ENCODE measurements at places on chromosomes 6 and 20.

GRCh38 chr6:105728995-105729394 lies 326.1 kb upstream of the PREP start:
- DNase-seq = no peak

DNA sequence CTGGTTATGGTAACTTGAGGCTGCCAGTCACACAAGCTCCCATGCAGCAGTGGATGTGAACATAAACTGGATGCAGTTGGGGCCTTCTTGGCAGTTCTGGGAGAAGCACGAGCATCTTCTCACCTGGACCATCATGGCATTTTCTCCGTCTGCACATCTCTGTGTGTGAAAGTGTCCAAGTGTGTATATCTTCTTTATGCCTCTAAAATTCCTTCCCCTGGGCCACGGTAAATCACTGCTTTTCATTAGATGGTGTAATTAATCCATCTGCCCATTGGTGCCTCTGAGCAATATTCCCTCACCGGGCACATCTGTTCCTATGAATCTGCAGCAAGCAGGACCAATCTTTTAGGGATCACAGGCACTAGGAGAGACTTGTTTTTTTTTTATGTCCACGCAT lies 138.0 kb downstream of the MAP3K7 start:
- DNase-seq = no peak

- no peak for DNase-seq
Observed at GRCh38 chr6:116556814-116557415, 3.4 kb downstream of the CALHM4 start.

- DNase-seq = no peak
Observed at GRCh38 chr20:62787866-62788265, 8.4 kb upstream of the MRGBP start.

DNA sequence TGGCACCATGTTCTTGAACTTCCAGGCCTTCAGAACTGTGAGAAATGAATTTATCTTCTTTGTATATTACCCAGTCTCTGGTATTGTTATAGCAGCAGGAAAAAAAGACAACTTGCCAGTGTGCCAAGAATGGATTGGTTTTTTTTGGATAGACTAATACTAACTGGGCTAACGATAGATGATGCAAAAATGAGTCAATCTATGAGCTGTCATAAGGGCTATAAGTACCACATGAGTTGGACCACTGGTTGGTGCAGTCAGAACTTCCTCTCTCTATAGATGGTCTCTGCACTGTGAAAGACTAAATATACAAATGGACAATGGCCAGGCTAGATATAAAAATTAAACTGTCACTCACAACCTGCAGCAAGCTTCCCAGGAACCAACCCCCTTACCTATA lies 87.6 kb upstream of the COL21A1 start:
- peak; percentile 80 for DNase-seq

DNA sequence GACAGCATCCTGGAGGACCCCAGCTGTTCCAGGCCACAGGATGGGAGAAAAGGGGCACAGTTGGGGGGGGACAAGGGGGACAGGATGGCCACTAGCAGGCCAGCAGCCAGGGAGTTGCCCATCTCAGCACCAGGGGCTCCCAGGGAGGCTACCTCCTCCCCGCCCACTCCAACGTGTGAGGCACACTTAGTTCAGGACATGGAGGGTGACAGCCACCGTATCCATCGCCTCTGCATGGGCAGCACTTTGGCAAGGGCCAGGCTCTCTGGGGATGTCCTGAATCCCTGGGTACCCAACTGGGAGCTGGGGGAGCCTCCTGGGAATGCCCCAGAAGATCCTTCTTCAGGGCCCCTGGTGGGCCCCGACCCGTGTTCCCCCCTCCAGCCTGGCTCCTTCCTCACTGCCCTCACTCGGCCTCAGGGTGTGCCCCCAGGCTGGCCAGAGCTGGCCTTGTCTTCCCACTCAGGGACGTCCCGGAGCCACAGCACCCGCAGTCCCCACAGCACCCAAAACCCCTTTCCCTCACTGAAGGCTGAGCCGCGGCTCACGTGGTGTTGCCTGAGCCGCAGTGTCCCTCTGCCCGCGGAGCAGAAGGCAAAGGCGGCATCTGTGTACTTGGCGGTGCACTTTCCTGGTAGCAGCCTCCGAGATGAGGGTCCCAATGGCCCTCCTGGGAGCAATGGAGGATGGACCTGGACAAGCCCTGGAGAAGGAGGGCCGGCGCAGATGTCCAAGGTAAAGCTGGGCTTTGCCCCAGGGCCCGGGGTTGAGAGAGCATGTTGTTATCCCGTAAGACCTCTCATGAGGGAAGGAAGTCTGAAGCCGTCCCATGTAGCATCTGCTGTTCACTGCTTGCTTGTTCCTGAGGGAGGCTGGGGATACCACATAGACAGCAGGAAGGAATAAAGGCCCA lies 30.7 kb downstream of the ZNF831 start:
- no peak for DNase-seq

DNA sequence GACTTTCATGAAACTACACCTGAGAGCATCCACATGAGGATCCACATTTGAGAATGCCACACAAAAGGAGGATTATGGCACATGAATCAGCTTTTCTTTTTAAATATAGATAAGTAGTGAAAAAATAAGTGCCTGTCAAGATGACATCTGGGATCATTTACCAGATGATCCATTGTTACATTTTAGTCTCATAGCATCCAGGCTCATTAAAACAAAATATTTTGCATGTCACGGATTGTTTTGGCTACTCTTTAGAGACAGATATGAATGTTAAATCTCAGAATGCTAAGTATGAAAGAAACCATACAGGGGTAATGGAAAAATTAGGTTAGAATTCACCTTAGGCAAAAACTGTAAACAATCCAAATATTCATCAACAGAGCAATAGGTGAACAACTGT lies 66.7 kb downstream of the MYO6 start:
- no peak for DNase-seq

- no peak for DNase-seq
Observed at GRCh38 chr6:44049989-44050871, 77.0 kb downstream of the MRPL14 start.

- DNase-seq = no peak
Observed at GRCh38 chr6:55621993-55622392, 43.0 kb upstream of the HMGCLL1 start.

DNA sequence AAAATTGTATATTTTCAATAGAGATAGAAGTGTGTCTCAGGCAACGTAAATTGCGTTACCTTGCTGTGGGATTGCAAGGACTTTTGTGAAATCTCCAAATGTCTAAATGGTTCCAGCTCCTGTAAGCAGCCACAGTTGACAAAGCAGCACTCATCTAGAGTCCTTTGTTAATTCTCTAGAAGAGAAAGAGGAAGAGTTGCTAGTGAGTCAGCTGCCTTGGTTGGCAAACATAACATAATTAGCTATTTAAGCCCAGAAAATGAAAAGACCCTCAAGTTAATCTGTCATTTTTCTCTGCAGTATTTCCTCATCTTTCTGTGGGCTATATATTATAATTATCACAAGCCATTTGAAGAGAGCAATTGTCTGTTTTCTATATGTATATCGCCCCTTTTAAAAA lies 66.4 kb upstream of the FABP7 start:
- DNase-seq = no peak

DNA sequence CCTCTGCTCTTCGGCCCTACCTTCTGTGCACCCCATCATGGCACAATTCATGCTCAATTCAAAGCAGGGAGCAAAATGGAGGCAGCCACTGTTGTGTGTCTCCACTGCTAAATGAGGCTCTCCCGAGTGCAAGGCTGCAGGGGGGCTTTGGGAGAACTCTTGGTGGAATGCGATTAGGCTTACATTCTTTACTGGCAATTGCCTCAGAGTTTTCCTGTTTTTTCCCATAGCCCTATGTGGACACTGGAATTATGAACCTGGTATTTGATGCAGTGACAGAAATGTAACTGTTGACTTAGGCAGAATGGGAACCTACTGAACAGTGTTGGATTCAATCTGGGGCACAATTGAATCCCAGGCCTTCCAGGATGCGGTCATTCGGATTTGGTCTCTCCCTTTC lies 187.9 kb upstream of the GMDS start:
- DNase-seq = no peak

DNA sequence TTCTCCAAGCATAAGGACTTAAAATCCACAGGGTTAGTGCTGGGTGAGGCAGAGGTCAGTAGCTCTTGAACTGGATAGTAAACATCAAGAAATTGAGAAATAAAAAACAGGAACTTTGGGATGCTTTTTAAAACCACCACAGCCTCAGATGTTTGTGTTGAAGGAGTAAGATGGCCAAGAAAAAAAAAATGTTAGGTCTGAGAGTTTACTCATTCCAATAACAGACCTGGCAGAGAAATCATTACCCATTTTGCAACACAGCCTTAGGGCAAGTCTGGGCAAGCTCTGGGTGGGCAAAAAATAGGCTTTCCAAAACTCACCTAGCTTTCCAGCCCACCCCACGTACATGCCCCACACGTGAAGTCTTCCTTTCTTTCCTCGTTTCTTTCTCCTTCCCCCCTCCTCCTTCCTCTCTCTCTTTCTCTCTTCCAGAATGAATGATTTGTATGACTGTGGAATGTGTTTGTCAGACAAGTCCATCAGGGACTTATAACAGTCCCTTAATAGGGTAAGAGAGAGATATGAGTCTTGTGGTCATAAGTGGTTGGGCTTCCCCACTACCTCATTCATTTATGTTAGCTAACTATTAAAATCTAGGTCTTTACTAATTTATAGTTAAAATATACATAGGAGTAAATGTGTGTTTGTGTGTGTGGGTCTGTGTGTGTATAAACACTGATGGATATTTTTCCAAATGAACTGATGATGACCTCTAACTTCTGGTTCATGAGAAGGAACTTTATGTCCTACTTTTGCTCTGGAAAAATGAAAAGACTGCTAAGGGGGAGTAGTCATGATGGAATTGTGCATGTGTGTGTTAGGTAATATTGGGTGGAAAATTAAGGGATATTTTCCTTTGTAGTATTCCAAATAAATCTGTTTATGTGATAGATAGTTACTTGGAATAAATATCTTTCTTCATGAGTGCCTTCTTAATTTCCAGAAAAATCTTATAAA lies 18.0 kb upstream of the DSE start:
- DNase-seq = peak; percentile 38

- DNase-seq = no peak
Observed at GRCh38 chr6:82264824-82265223, 17.3 kb upstream of the IBTK start.

DNA sequence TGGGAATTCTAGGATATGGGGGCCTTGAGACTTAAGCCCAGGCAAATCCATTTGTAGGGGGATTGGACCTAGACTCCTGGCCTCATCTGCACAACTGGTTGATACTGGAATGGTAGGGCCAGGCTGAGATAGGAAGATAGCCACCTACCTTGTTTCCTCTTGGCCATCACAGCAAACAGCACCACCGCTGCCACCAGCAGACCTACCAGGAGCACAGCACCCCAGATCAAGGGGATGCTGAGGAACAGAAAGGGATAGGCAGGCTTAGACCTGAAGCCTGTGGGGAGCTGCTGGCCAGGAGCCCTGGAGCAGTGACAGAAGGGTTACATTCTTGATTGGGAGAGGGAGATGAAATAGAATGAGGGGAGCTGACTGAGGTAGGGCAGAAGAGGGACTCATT lies 3.5 kb downstream of the TREML1 start:
- no peak for DNase-seq

DNA sequence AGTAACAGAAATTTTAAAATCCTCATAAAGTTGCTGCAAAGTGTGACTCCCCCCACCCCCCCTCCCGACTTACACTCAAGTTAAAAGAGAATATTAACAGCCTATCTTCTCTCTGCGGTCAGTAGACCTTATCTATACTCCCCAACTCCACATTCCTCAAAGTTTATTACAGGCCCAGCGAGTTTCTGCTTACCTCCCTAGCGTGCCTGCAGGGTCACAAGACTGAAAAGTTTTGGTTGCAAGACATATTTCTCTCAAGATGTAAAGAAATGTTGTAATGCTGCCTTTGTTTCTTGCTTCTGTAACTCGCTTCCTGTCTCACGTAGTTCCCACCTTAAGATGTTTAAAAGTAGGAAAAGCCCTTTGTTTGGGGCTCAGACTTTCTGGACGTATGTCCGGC lies 699.6 kb downstream of the PHF3 start:
- no peak for DNase-seq

DNA sequence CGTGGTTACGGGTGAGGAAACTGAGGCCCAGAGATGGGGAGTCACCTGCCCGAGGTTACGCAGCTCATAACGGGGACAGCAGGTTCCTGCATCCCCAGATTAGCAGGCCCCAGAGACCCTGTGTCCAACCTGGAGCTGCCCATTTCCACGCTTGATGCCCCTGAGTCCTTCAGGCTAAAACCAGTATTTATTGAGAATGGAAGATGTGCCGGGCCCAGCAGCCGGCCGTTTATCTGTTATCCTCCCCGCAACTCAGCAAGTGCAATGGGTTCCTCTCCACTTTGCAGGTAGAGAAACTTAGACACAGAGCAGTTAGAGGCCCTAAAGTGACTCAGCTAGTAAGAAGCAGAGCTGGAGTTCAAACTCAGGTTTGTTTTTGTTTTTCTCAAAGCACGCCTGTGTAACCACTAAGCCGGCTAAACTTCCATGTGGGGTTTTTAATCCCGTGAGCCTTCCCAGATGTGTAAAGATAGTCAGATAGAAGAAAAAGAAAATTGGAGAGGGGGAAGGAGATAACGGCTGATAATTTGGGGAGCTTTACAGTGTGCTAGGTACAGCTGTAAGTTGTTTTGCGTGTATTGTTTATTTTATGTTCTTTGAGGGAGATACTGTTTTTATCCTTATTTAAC lies 775 bp downstream of the PFDN4 start:
- DNase-seq = peak; percentile 33

GRCh38 chr6:45450831-45451230 lies 73.1 kb upstream of the SUPT3H start:
- no peak for DNase-seq

GRCh38 chr6:151052021-151052646 lies 186.6 kb downstream of the MTHFD1L start:
- no peak for DNase-seq

GRCh38 chr20:43372051-43372450 lies 85.6 kb upstream of the SRSF6 start:
- DNase-seq = no peak

DNA sequence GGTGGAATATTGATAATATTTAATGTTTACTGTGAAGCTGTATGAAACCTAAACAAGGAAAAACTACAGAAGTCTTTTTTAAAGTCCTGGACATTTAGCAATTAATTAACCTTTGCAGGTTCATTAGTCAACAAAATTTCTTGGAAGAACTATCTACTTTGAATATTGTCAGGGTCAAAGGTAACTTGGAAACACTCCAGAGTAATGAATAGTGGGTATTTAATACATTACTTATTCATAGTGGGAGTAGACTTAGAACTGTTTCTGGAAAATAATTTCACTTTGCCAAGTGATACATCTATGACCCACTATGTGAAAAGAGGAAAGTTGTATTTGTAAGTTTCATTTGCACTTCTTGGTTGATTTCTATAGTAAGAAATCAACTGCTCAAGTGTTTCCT lies 319.1 kb downstream of the TFAP2B start:
- DNase-seq = no peak

DNA sequence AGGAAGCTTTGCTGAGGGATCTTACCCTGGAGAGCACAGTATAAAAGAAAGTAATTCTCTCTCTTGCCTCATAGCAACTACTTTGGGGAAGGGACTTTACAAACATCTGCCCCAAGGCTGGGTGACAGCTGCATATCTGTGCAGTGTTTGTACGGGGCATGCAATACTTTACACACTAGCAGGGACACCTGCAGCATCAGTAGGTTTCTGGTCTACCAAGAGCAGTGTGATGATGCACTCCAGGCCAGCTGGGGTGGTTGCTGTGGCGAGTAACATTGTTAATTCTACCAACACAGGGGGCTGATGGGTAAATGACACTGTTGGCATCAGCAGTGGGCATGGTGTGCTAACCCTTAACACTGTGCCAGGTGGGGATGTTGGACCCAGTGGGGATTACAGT lies 48.0 kb downstream of the ADTRP start:
- DNase-seq = no peak

All from EL (cell line).